ENCODE measurements at places on chromosomes 6 and 20.

DNA sequence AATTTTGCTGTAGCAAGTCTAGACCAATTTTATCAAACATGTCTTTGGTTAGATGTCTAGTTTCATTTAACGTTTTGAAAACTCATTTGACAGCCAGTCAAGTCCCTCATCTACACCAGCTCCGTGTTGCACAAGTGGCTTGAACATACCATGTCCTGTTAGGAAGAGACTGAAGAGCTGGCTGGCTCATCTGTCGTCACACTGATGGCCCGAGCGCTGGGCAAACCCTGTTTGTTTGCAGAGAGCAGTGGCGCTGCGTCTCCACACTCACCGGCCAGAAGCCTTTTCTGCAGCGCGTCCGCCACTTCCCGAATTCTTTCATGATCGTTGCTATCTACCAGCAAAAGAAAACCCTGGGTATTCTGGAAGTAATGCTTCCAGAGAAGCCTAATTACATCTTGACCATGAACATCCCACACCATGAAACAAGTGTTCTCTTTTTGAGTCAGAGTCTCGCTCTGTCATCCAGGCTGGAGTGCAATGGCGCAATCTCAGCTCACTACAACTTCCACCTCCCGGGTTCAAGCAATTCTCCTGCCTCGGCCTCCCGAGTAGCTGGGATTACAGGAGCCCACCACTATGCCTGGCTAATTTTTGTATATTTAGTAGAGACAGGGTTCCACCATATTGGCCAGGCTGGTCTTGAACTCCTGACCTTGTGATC lies 10.7 kb upstream of the TCFL5 start:
- no peak for DNase-seq

DNA sequence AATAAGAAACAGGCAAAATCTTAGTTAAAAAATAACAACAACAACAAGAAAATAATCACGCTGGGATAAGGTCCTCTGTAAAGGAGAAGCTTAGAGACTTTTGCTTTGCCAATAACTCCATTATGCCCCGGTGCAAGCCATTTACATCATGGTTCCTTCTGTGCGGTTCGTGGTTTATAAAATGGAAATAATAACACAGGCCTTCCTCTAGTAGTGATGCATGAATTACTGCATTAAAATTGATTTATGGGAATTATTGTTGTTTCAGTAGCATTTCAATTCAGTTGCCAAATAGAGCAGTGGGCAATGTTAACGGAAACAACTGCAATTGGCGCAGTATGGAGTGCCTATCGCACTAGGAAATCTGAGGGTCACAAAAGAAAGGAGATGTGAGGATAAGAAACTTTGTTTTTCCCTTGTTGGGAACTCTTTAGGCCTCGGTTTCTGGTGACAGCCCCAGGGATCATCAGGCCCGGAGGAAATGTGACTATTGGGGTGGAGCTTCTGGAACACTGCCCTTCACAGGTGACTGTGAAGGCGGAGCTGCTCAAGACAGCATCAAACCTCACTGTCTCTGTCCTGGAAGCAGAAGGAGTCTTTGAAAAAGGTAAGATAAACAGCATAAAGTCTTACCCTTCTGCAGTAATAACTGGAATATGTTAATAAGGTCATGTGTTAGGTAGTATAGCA lies 1.1 kb downstream of the CD109 start:
- no peak for DNase-seq

DNA sequence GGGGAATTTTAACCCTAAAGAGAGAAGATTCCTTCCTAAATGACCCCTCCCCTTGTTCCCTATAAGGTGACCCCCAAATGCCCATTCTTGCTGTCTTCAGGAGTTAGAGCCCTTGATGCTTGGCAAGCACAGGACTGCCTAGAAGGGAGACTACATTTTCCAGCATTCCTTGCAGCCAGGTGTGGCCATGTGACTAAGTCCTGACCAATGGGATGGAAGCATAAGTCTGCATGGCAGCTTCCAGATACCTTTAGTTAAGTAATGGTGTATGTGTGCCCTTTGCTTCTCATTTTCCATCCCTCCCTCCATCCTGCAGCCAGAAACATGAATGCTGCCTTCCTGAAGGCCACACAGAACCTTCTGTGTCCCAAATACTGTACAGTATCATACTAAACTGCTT lies 5.5 kb downstream of the BFSP1 start:
- DNase-seq, result no peak

DNA sequence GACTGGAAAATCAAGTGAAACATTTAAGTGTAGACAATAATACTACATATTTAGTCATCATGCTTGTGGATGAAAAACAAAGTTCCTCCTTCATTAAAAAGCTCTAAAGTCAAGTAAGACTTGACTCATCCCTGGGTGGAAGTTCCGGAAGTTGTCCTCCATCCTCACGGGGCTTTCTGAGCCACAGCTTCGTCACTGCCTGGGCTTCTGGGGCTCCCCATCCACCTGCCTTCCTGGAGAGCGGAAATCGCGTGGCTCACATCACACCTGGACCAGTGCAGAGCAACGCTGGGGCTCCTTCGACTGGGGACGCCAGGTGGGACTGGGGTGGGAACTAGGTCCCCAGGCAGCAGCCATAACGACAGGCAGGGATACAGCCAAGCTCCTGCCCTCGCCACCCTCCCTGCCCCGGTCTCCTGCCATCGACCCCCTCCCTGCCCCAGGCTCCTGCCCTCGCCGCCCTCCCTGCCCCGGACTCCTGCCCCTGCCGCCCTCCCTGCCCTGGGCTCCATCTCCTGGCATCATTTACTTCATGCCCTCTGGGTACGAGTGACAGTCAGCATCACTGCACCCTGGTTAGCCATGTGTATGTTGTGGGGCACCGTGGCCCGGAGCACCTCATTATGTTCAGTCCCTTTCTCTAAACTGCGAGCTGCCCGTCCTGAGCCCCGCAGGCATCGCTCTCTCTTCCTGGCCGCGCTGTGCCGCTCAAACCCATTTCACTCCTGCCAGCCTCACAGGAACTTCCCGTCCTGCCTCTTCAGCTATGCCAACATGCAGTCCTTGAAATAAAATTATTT lies 12.9 kb downstream of the THBS2 start:
- DNase-seq, result no peak

GRCh38 chr6:18269253-18269652 lies 4.9 kb upstream of the DEK start:
- no peak for DNase-seq

- no peak for DNase-seq
Measured at GRCh38 chr6:128421788-128422187, 98.6 kb downstream of the PTPRK start.

- no peak for DNase-seq
Measured at GRCh38 chr6:157645201-157645795, 177.7 kb upstream of the SNX9 start.

GRCh38 chr20:19938421-19939090 lies 78.6 kb upstream of the NAA20 start:
- DNase-seq, result no peak

DNA sequence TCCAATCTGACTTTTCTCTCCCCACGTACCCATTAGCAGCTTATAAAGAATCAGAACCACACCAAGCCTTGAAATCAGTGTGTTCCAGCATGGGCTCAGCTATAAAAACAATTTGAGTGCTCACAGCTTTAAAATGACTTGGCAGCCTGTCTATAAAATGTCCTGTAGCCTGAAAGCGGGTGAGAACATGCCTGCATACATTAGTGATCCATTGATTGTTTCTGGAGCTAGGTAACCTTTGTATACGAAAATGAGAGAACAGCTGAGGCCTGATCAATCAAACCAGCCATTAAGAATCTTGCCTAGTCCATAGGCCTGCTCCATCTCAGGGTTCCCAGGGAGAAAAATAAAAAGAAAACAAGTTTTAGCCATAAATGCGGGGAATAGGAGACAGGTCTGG lies 245.8 kb upstream of the SULF2 start:
- DNase-seq, result no peak

- DNase-seq, result no peak
Measured at GRCh38 chr6:4164456-4164855, 29.1 kb upstream of the ECI2 start.

- DNase-seq, result no peak
Measured at GRCh38 chr6:38259736-38260135, 380.0 kb downstream of the BTBD9 start.

DNA sequence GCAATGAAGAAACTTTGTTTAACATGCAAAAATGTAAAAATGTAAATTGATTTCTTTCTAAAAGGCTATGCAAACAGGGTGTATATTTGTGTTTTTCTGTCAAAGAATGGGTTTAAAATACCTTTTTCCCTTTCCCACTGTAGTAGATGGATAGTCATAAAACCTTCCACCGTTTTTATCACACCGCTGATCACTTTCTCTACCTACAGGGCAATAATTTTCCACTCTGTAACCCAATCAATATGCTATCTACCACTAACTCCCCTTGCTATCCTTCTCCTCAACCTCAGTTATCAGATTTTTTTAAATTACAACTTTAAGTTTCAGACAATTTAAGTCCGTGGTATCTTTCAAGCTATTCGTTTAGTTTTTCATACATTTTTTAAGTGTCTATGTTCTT lies 91.4 kb upstream of the ARID1B start:
- no peak for DNase-seq

DNA sequence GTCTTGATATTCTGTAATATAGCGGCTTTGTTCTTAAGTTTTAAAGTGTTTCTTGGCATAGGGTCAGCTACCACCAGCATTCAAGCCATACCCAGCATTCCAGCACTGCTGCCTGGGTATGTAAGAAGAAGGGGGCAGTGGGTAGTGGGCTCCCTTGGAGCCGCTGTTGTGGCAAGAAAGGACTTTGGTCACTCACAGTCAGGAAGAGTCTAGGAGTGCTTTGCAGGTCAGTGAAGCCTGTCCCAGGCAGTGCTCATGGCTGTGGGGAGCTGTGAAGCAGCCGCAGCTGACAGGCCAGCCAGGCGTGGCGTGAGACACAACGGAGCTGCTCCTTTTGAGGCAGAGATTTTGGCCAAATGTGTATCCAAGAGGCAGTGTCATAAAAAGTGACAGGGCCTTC lies 512.0 kb downstream of the CDKAL1 start:
- no peak for DNase-seq

- no peak for DNase-seq
Measured at GRCh38 chr6:157014871-157015270, 237.7 kb downstream of the ARID1B start.

DNA sequence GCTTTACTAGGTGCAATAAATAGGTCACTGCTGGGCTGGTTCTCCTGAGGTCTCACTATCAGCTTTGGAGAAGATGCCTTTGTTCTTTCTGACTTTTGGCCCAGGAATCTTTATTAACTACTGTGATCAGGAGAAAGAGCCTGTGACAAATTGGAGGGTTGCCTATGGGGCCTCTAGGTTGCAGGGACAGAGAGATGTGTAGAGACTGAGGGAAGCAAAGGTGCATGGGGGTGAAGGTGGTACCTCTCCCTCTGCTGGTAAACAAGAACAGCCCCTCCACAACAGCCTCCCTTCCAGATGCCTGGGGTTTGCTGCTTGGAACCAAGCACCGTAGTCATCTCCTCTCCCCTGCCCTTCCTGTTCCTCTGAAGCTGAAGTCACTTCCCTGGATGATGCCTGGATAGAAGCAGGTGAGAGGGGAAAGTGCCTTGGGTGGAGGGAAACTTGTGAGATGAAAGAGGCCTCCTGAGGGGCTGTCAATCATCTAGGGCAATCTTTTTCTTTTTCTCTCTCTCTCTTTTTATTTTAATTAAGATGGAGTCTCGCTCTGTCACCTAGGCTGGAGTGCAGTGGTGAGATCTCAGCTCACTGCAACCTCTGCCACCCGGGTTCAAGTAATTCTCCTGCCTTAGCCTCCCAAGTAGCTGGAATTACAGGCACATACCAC lies 57.4 kb upstream of the DUSP22 start:
- no peak for DNase-seq

DNA sequence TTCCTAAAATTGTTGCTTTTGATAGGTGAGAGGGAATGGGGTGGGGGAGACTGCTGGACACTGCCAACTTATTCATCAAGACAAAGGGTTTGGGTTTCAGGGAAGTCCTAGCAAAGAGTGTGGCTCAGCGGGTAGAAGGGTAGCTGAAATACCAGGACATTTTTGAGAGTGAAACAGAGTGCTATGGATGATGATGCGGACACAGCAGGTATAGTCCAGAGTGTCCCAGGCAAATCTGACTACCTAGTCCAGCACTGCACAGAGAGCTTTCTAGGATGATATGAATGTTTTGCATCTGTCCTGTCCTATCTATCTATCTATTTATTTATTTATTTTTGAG lies 154.3 kb downstream of the BCAS1 start:
- no peak for DNase-seq

DNA sequence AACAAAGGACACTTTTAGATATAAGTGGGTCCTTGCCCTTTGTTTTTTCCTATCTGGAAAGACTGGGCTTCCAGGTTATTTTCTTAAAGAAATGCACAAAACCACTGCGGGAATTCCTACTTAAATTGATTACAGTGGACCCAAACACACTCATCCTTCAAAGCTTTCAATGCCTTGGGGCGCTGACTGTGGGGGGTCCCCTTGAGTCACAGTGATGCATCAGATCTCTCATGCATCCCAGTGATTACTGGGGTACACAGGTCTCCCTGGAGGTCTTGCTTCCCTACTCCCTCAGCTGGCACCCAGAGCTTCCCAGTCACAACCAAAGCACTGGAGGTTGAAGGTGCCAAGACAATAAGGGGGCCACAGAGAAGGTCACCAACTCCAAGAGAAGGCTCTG lies 20.7 kb downstream of the ABHD12 start:
- no peak for DNase-seq

DNA sequence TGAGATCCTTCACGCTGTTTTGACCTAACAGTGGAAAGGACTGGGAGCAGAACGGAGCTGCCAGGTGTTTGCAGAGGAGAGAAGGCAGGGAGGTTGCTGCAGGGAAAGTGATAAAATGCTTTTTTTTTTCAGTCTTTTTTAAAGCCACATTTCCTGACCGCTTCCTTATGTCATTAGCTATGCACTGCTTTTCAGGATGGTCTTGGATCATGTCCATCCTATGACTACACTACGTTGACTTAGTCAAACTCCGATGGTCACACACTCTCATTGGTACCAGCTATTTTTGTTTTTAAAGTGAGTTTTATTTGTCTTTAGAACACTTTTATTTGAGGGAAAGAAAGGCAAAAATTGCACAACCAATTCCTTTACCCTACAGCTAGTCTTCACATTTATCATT lies 89.2 kb upstream of the EXOC2 start:
- no peak for DNase-seq

GRCh38 chr20:1907586-1907985 lies 12.4 kb downstream of the SIRPA start:
- DNase-seq, result no peak

DNA sequence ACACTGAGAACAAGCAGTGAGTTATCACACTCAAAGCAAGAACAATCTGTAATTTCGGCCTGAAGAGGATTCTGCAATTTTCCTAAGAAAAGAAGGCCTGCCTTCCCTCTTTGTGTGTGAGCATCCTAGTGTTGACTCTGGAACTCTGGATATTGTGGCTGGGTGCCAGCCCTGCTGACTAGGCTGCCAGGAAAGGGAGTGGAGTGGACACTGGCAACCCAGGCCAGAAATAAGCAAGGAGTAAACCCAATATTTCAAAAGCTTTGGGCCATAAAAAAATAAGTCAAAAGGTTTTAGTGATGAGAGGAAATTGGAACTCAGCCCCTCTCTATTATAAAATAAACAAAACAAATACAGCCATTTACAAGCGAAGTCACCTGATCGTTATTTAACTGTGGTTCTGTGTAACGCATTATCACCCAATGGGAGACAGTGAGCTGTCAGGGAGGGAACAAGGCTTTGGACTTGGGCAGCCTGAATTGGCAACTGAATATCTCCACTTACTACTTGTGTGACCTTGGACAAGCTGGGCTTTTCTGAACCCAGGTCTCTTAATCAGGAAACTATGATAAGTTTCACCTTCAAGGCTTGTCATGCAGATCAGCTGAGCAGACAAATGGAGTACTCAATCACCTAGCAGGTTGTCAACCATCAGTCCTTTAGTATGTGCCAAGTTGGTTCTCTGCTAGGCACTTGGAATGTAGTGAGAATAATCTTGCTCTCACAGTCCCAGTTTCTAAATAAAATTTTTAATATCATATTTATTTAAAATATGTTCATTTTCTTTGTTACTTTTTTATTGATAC lies 196.2 kb downstream of the PAX1 start:
- no peak for DNase-seq
